CD8-positive, alpha-beta memory T cell (primary cell): ENCODE measurements at places on chromosomes 2 and 18.

GRCh38 chr2:69578198-69578540 lies 65.4 kb downstream of the AAK1 start:
- no peak for DNase-seq

DNA sequence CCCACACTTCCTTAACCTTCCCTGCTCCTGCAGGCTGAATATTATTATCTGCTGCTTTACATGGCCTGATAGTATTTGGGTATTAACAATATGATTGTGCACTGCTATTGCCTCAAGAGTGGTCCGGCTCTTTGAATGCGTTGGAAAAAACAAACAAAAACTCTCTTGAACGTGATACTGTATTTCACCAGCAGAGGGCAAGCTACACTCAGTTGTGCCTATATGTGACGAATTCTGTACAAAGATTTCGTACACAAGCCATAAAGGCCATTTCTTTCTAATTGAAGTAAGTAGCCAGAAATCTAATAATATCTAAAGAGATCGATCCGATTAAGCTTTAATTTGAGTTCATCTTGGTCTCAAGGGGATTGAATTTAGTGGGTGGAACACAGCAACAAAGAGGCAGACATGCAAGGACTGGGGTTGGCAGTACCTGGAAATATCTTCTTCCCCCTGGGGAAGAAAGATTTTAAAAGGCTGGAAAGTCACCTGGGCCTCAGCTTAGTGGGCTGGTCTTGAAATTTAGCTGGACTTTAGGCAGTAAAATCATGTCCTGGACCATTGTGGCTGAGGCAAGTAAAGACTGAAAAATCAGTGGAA lies 49.3 kb upstream of the RAB6D start:
- DNase-seq = no peak

GRCh38 chr2:69668598-69668997 lies 25.1 kb upstream of the AAK1 start:
- DNase-seq = no peak

DNA sequence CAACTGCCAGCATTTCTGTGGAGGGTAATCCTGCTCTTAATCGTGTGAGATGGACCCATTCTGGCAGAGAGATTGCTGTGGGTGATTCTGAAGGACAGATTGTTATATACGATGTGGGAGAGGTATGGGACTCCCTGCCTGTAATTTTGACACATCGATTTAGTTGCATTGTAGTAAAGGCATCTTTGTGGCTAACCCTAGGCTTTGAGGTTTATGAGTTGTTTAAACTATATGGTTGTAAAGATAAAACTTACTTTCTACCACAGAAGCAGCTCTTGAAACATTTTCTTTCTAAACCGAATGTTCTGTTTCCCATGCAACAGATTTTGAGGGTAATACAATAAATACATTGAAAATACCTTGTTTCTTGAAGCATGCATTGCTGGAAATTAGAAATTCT lies 58.5 kb downstream of the DYNC1I2 start:
- no peak for DNase-seq

DNA sequence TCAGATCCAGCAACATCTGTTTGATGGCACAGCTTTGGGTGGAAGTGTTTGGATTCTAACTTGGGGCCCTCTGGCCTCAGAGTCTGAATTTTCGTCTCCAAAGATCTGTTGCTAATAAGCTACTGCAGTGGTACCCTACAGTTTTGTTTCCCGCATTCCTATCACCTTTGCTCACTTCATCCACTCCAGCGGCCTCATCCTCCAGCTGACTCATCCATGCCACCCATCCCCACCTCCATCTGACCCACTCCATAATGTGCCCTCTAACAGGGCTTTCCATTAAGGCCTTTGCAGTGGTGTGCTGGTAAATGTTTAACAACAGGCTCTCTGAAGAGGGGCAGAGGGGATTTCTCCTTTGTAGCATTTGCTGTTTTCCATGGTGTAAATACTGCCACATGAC lies 225.5 kb downstream of the TGIF1 start:
- no peak for DNase-seq

DNA sequence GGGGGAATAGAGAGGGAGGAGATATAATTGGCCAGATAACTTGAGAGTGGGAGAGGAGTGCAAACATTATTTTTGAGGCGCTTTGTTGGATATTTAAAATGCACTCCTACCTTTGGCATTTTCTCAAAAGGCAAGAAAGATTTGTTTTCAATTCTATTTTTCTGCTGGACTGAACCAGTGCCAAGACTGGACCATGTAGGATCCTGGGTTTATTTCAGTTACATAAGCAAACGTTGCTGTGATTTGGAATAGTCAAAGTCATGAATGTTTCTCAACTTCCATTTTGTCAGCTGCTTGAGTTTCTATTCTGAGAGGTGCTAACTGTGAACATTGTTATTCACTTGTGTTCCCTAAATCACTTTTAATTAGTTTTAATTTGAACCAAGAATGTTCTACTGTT lies 8.9 kb upstream of the CHRNA1 start:
- no peak for DNase-seq

GRCh38 chr2:1606421-1607235 lies 137.7 kb downstream of the PXDN start:
- DNase-seq = no peak

DNA sequence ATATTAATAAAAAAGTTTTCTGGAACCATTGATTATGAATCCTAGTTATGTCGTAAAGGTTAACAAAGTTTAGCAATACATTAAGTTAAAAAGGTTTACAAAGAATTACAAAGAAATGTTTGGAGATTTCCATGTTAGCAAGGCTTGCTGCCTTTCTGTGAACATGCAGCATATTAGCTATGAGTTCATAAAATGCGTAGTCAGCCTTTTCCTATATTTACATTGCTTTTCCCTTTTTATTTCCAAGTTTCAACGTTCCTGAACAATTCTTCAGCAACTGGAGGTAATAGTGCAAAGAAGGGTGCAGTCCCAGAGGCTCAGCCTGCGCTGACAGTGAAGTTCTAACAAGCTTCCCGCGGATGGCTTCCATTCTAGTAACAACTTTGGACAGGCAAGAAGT lies 51.6 kb downstream of the WDSUB1 start:
- no peak for DNase-seq

DNA sequence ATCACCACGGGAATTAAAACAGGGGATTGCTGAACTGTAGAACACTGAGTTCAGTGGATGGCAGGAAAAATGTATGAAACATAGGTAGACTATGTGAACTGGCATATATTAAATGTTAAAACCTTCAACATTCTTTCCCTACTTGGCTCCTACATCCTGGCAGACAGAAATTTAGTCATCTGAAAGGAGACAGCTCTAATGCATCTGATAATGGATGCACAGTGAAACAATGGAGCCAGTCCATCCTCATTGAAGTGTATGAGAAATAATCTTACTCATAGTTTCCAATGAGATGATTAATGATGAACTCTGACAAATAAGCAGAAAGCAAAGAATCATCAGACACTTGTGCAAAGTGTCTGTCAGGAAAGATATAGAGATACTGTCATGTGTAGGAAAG lies 1629.7 kb upstream of the TMEFF2 start:
- no peak for DNase-seq

DNA sequence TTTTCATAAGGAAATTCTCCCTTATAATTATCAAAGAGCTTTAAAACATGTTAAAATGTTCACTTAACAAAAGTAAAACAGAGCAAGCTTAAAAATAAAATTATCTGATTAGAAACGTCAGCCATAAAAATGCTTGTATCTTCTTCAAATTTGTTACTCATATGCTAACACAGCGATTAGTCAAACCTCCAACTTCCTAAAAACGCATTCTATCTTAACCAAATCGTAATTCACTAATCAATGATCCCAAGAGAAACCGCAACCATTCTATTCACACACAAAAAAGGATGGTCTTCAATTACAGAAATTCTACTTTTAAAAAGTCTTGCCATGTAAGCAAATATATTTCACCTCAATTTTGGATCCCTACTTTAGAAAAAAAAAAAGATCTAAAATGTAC lies 1.9 kb downstream of the STK17B start:
- no peak for DNase-seq

- no peak for DNase-seq
Measured at GRCh38 chr2:47214990-47215389, 59.9 kb upstream of the STPG4 start.

DNA sequence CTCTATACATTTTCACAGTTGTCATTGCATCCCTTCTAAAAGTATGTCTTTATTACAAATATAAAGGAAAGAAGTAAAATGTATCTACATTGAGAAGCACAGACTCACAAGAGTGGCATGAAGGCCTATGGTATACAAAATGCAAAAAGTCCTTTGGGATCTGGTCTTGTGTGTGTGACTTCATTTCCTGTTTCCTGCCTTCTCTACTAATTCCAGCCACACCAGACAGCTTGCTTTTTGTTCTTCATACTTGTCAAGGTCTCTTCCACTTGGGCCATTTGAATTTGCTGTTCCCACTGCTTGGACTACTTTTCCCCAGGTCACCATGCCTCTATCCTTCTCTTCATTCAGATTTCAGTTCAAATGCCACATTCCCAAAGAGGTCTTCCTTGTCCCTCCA lies 6.7 kb upstream of the PNO1 start:
- DNase-seq = no peak

DNA sequence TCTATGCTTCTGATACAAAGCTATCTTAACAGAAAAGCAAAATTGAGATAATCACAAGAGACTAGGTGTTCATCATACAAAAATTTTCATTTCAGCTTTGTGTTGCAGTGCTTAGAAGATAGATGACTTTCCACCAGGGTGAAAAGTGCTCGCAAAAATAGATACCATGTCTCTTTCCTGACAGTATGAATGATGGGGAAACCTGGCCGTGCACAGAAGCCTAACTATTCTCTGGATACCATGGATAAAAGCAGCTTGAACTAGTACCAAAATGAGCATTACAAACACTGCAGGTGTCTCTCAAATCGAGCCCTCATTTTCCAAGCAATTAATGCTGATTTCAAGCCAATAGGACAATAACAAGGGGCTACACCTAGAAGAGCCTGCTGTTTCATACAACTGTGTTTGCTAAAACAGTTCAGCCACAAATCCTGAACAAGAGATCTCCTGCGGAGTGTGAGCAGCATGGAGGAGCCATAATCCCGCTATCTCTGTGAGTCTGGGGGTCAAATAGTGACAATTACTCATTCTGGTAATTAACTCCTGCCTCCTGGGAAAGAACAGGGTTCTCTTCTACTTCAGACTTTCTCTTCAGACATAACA lies 507.6 kb downstream of the PID1 start:
- no peak for DNase-seq

DNA sequence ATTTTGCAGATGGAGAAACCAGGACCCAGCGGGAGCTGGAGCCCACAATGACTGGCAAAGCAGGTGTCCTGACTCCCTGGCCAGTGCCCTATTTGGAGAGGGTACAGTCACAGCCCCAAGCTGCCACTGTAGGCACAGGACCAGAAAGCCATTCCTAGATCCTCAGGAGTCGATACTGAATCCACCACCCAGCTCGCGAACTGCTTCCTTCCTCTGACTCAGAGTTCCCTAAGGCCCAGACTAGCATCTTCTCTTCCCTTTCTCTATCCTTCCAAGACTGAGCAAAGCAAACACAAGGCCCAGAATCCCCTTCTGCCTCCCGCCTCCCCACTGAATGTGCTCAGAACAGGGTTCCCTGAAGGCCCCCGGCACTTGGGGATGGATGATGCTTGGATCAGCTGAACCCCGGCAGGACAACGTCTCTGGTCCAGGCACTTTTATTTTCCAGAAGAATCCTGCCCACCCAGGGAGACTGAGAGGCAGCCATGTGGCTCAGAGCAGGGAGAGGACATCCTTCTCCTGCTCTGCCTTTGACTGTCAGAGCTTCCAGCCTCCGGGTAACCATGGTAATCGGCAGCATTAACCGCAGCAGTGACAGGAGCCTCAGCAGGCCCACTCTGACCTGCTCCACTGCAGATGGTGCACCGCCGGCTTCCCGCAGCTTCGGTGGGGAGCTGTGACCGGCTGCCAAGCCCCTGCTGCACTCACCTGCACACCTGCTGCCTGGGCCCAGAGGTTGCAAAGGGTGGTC lies 34.8 kb upstream of the KLHL29 start:
- no peak for DNase-seq

- no peak for DNase-seq
Measured at GRCh38 chr2:141994066-141994465, 136.8 kb downstream of the LRP1B start.

DNA sequence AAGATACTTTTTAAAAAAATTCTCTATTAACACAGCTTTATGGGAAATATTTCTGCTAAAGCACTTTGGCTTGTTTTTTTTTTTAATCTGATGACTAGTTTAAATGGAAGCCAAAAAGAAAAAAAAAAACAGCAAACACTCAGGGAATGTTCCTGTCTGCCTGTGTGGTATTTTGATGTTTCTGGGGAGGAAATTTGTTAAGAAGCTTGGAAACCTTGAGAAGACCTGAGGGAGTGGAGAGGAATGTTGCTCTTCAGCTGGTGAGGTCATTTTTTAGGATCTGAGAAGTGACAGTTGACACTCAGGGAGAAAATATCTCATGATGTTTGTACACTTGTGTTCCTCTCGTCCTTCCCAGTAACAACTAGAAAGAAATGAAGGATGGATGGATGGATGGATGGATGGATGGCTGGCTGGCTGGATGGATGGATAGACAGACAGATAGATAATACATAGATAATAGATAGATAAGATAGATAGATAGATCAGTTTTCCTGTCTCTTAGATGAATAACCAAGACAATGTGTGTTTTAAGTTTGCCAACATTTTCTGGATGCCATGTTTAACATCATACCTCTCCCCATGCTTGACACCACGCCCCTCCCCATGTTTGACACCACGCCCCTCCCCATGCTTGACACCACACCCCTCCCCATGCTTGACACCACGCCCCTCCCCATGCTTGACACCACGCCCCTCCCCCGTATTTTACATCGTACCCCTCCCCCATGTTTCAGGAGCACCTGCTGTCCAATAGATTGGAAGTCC lies 84.8 kb downstream of the CTIF start:
- DNase-seq = no peak

GRCh38 chr2:53969968-53970723 lies 647 bp downstream of the PSME4 start:
- DNase-seq = peak; percentile 5

- no peak for DNase-seq
Measured at GRCh38 chr18:63083020-63083531, 236.5 kb downstream of the BCL2 start.

DNA sequence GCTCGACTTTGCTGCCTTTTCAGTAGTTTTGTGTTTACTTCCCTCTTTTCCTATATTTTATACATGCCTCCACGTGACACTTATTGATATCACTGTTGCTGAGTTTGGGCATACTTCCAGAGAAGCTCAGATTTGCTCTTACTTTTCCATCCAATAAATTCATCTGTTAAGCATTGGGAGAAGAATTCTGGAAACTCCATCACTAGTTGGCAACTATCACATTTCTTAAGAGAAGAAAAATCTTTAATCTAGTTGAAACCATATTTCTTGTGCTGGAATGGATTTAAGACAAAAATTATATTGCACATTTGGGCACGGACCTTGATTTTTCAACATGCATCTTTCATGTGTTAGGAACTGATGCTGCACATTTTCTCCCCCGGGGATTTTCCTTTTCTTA lies 52.6 kb upstream of the CPO start:
- DNase-seq = no peak

DNA sequence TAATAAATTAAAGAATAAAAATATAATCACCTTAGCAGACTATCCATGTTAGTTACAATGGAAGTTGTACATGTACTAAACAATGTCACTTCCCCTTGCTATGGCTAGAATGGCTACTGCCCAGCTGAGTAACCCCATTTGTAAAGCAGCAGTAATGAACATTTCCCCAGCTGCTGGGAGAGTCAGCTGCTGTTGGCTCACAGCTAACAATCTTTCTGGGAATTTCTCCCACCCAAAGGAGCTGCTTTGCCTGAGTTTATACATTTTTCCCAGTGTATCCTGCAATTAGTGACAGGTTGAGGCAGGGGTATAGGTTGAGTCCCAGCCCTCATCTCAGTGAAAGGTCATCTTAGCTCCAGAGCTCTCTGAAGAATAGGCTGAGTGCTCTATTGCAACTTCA lies 665.6 kb upstream of the KLHL29 start:
- no peak for DNase-seq
